ENCODE measurements at places on chromosomes 3 and 15. TPM values are rescaled to one million over a fixed set of nuclear protein-coding genes. Genes with fewer than 3 reads are reported as not detected.
A peak's percentile ranks its signal among the peaks of the same experiment; 100 is the strongest.

Gene HEMK1
- 66.0 TPM for total RNA-seq

Gene GABRG3
- not detected for total RNA-seq

DNA sequence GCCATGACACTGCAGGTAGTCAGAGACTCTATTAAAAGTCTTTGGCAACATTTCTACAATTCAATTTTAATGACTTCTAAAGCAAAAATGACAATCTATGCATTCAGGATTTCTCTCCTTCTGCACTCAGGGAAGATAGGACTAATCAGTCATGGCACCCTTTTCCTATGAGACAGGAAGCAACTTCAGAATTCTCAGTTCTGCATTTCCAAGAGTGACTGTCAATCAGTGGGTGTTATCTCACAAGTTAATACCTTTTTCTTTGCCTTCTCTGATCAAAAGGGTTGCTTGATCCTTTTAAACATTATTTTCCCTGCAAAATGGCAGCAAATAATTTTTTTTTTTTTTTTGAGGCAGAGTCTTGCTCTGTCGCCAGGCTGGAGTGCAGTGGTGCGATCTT is 7.8 kb upstream of the ICE2 start:
- H3K4me1 ChIP-seq = peaks cover 8% of the 10 kb centered on the region
- peaks cover 3% of the 10 kb centered on the region for H3K36me3 ChIP-seq
- peak; percentile 28 for DNase-seq
- H3K27me3 ChIP-seq = no peaks in the 10 kb centered on the region
- H3K27ac ChIP-seq = no peak overlapping the region
- H3K4me3 ChIP-seq = no peak overlapping the region

DNA sequence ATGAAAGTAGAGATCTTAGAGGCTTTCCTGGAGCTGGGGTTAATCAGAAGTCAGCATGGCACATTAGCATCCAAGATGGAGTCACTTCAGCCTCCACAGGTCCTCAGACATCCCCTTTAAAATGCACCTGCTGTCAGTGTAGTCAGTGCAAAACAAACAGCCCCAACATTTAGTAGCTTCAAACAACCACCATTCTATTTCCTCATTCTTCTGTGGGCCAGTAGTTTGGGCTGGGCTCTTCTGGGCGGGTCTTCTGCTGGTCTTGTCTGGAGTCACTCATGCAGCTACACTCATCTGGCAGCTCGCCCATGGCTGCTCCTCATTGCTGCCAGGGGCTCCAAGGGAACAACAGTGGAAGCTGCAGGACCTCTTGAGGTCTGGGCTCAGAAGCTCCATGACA is 99.9 kb downstream of the TLE3 start:
- peaks cover 2% of the 10 kb centered on the region for H3K4me1 ChIP-seq
- peaks cover 22% of the 10 kb centered on the region for H3K27me3 ChIP-seq
- no peak for DNase-seq
- no peak overlapping the region for H3K27ac ChIP-seq

DNA sequence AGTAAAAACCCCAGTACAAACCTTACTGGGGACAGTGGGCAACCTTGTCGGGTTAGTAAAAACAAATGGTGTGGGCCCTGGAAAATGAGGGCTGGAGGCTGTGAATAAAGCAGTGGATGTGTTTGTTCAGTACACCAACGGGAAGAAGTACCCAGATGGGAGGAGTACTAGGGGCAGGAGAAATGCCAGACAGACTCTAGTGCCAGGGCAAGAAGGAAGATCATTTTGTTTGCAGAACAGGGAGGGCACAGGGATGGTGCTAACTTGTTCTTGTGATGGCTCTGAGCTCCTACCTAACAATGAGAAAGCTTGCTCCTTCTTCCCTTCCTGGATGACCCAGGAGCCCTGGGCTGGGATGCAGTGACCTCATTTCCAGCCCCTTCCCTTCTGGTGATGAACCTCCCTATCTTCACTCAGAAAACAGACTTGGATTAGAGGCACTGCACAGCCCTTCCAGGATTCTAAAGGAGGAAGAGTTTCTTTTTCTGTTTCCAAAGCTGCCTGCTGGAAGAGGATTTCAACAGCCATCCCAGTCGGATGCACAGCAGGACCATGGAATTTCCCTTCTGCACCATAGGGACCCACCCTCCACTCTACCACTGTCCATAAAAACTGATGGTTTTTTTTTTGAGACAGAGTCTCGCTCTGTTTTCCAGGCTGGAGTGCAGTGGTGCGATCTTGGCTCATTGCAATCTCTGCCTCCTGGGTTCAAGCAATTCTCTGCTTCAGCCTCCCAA is 6.1 kb downstream of the RASSF1 start:
- peaks cover 65% of the 10 kb centered on the region for H3K36me3 ChIP-seq
- H3K27ac ChIP-seq = peak overlapping the region; percentile 87
- no peak for DNase-seq
- peak overlapping the region; percentile 71 for H3K4me3 ChIP-seq
- H3K27me3 ChIP-seq = no peaks in the 10 kb centered on the region

Gene ACSBG1
- total RNA-seq = not detected

Gene ITPR1
- 84.5 TPM for total RNA-seq

DNA sequence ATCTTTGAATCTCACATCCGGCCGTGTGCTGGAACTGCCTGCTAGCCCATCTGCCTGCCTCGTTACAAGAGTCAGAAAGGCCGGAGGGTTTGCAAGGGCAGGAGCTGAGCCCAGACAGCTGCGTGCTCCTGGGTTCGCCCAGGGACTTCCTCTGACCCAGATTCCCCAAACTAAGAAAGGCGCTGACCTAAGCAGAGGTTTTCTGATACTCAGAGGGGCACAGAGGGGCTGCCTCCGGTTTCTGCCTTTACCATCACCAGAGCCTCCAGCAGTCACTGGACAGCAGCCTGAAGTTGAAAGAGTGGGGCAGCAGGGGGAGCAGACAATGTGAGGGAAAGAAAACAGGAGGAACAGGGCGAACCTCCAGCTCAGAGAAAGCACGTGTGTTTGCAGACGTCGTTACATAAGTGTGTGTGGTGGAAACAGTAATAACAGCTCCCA is 33.4 kb upstream of the RAD18 start:
- H3K4me1 ChIP-seq = no peaks in the 10 kb centered on the region
- H3K27me3 ChIP-seq = no peaks in the 10 kb centered on the region
- H3K27ac ChIP-seq = no peak overlapping the region
- no peak overlapping the region for H3K4me3 ChIP-seq
- H3K36me3 ChIP-seq = no peaks in the 10 kb centered on the region

Gene CAND2
- 0.75 TPM for total RNA-seq

- peaks cover 8% of the 10 kb centered on the region for H3K36me3 ChIP-seq
- no peak for DNase-seq
- peak overlapping the region; percentile 29 for H3K4me3 ChIP-seq
- no peak overlapping the region for H3K27ac ChIP-seq
These were observed 54.5 kb downstream of the ZMAT3 start for GRCh38 chr3:179016979-179017670.

Gene WDR76
- total RNA-seq = 80.4 TPM

Gene CLDN18
- not detected for total RNA-seq

- DNase-seq = no peak
- H3K27me3 ChIP-seq = no peaks in the 10 kb centered on the region
- no peak overlapping the region for H3K27ac ChIP-seq
- H3K4me1 ChIP-seq = no peaks in the 10 kb centered on the region
These were observed 2.0 kb upstream of the SLC24A1 start for GRCh38 chr15:65619626-65620290.

GRCh38 chr15:34799149-34800101 is 4.1 kb upstream of the ACTC1 start:
- H3K4me3 ChIP-seq = no peak overlapping the region
- peaks cover 35% of the 10 kb centered on the region for H3K27me3 ChIP-seq
- no peaks in the 10 kb centered on the region for H3K4me1 ChIP-seq

Gene LTK
- total RNA-seq = not detected

DNA sequence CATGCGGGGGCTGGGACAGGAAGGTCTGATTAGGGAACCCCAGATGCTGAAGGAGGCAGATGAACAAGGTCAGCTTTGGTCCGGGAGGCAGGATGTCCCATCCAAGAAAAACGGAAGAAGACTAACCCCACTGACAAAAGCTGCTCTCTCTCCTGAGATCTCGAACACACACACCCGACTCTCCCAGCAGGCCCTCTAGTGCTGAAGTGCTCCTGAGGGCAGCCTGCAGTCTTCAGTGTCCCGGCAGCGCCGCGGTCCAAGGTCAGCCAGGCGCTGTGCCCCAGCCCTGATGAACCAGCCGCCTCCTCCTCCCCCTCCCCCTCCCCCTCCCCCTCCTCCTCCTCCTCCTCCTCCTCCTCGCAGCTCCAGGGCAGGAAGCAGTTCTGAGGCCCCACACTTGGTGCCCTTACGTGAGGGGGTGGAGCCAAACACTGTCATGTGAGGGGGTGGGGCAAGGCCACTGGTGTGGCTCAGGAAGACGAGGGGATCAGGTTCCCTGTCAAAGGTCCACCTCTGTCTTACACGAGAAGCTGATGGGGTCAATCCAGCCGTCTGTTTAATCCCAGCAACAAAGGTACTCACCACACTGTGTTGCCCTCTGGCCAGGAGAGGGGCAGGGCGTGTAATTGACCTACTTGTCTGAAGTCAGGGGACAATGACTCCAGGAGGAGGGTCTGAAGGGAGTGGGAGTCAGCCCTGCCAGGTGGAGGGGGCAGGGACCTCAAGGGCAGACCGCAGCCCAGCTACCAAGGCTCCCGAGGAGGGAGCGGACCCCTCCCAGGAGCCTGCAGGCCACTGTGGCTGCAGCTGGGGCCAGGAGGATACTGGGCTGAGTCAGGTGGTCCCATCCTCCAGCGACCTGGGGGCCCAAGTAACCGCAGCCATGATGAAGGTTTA is 34.3 kb downstream of the PRR23E start:
- peaks cover 1% of the 10 kb centered on the region for H3K36me3 ChIP-seq
- no peak overlapping the region for H3K27ac ChIP-seq
- DNase-seq = peak; percentile 76
- H3K27me3 ChIP-seq = no peaks in the 10 kb centered on the region

GRCh38 chr3:195908694-195909581 is 587 bp upstream of the TNK2 start:
- peak; percentile 81 for DNase-seq
- peak overlapping the region; percentile 97 for H3K27ac ChIP-seq
- H3K36me3 ChIP-seq = peaks cover 14% of the 10 kb centered on the region

GRCh38 chr3:32506466-32506865 is 3.8 kb upstream of the CMTM6 start:
- no peak overlapping the region for H3K27ac ChIP-seq
- no peaks in the 10 kb centered on the region for H3K36me3 ChIP-seq
- DNase-seq = no peak

Gene MYO5C
- total RNA-seq = 0.24 TPM

DNA sequence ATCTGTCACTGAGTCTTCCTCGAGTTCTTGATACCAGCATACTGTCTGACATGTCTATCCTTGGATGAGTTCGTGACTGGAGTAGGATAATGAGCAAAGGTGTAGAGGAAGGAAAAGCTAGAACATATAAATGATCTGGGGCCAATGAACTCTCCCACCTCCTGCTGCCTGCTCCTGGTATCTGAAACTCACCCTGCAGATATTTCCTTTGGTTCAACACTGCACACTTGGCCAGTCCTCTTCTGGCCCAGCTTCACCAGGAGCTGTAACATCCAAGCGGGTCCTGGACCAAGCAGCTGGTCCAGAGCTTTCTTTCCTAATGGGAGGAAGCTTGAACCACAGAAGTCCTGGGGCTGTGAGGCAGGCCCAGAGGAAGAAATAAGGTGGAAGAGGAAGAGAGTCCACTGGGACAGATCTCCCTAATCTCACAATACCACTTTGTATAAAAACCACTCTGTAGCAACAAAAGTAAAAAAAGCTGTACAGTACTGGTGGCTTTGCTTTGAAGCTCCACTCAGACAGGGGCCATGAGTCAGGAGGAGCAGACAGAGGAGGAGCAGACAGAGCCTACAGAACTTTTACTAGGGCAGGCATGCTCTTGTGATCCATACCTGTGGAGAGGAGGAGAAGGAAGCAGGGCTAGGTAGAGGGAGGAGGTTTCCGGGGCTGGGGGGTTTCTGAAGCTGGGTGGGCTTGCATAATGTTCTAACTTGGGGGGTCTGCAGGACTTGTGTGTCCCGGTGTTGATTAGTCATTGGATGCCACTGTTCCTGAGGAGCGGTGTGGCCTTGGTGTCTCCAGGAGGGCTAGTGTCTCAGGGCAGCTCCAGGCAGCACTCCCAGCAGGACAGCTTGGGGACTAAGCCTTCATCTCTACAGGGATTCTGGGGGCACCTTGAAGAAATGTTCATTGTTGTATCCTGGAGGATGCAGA is 166.9 kb downstream of the ABHD5 start:
- H3K27ac ChIP-seq = no peak overlapping the region
- no peak for DNase-seq
- H3K27me3 ChIP-seq = peaks cover 12% of the 10 kb centered on the region

DNA sequence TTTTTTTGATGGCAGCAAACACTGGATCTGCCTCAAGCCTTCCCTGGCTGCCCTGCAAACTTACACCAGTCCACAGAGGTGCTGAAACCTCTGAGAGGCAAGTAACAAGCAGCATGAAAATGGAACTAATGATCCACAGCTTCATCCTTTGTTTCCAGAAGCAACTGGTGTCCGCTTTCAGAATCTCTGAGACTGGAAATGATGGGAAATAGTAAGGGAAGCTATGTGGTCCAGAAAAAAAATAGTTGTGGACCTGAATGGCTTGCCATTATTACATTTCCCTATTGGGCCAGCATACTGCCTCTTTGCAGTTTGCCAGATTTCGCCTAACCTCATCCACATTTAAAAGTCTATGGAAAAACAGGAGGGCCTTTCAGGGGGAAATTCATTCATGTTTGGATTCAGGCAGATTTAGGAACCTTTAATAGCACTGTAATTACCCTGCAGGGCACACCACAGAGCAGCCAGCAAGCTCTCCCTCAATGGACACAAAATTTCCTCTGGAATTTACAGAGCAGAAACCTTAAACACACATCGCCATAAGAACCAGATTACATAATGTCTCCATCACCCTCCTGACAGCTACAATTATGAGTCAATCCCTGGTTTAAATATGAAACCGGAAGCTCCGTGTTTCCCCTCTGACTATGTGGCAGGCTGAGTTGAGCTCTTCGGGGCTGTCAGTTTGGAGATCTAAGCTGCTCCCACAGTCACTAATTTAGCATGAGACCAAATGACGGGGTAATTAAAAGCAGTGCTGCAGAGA is 134.4 kb downstream of the TMCO5A start:
- H3K36me3 ChIP-seq = no peaks in the 10 kb centered on the region
- no peak overlapping the region for H3K4me3 ChIP-seq
- H3K4me1 ChIP-seq = peaks cover 18% of the 10 kb centered on the region
- H3K27me3 ChIP-seq = peaks cover 67% of the 10 kb centered on the region
- peak; percentile 76 for DNase-seq
- no peak overlapping the region for H3K27ac ChIP-seq

- H3K27ac ChIP-seq = no peak within 1 kb of the TSS
- DNase-seq = peak; percentile 73
- peaks cover 2% of the 10 kb centered on the region for H3K27me3 ChIP-seq
- peak within 1 kb of the TSS; percentile 83 for H3K4me3 ChIP-seq
- H3K36me3 ChIP-seq = peaks cover 11% of the 10 kb centered on the region
These were observed at the start of gene ZNF502 for GRCh38 chr3:44712455-44713075. TSS of gene ZNF502 (plus strand) at chr3:44712660. CDS start at chr3:44720262, 7,602 bp downstream.

- no peak overlapping the region for H3K4me3 ChIP-seq
- no peaks in the 10 kb centered on the region for H3K27me3 ChIP-seq
- no peak for DNase-seq
- H3K36me3 ChIP-seq = no peaks in the 10 kb centered on the region
- H3K4me1 ChIP-seq = no peaks in the 10 kb centered on the region
These were observed 154.1 kb upstream of the GRM7 start for GRCh38 chr3:6706777-6707176.

Gene CGNL1
- not detected for total RNA-seq

- peaks cover 22% of the 10 kb centered on the region for H3K27me3 ChIP-seq
- peak overlapping the region; percentile 84 for H3K27ac ChIP-seq
- no peak overlapping the region for H3K4me3 ChIP-seq
- H3K36me3 ChIP-seq = no peaks in the 10 kb centered on the region
These were observed 15.0 kb upstream of the RORA start for GRCh38 chr15:61243983-61244593.

All from activated CD4-positive, alpha-beta T cell treated with anti-CD3 and anti-CD28 coated beads, Interleukin-2, amount 10 ng/mL, durations not matched to agents 24 days and 14 days (primary cell).